ENCODE measurements at places on chromosomes 7 and 10. TPM values are rescaled to one million over a fixed set of nuclear protein-coding genes. Genes with fewer than 3 reads are reported as not detected.

DNA sequence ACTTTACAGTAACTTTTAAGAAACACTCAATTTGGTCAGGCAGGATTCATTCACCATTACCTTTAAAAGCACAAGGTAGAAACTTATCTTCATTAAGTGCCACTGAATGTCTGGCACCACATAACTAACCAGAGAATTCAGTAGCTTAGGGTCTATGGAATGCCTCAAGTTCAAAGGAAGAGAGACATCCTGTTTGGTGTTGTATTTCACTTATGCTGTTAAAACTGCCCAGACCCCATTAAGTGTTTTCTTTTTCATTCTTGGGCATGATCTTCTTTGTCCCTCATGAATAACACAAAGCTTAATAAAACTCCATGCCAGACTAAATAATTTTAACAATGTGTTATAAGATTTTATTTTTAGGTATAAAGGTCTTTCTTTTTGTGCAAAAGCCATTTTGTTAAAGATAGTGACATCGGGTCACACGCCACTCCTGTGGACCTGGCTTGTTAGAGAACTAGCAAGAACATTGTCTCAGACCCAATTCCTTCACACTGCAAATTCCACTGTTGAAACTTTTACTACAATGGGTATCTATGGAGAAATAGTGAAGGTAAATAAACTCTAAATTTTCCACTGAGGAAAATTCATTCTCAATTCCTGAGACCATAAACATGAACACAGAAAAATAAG lies 221.0 kb downstream of the TWIST1 start:
- no peaks in the 10 kb centered on the region for H3K27me3 ChIP-seq
- H3K36me3 ChIP-seq = no peaks in the 10 kb centered on the region
- H3K4me3 ChIP-seq = no peak overlapping the region
- H3K27ac ChIP-seq = no peak overlapping the region
- no peak for DNase-seq

DNA sequence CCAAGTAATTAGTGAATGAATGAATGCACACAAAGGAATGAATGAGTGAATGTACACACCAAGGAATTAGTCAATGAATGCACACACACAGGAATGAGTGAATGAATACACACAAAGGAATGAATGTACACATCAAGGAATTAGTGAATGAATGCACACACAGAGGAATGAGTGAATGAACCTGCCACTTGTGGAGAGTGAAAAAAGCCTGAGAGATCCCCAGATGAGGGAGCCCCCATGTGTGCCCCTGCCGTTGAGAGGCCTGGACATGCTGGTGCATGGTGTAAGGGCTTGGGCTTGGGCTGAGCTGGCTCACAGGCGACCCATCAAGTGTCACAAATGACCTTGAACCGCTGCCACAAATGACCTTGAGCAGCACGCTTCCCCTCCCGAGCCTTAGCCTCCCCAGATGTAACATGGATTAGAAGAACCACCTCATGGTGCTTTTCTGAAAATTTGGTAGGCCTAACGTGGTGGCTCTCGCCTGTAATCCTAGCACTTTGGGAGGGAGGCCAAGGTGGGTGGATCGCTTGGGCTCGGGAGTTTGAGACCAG lies 46.2 kb downstream of the GTF2IRD1 start:
- H3K27me3 ChIP-seq = no peaks in the 10 kb centered on the region
- no peak for DNase-seq
- H3K27ac ChIP-seq = no peak overlapping the region
- no peak overlapping the region for H3K4me3 ChIP-seq
- H3K4me1 ChIP-seq = peaks cover 8% of the 10 kb centered on the region

EPDR1 gene
- total RNA-seq = 77.8 TPM

ITIH2 gene
- not detected for total RNA-seq

All from prostate gland (tissue), 2 donors.